ENCODE measurements at places on chromosomes 6 and 20. TPM values are rescaled to one million over a fixed set of nuclear protein-coding genes. Genes with fewer than 3 reads are reported as not detected.

The ALDH8A1 gene
- 0.37 TPM for total RNA-seq

The FERMT1 gene
- 0.28 TPM for total RNA-seq

The PRKN gene
- 0.34 TPM for total RNA-seq

- no peak for DNase-seq
These were observed 1189.3 kb upstream of the CITED2 start for GRCh38 chr6:140563728-140564127.

DNA sequence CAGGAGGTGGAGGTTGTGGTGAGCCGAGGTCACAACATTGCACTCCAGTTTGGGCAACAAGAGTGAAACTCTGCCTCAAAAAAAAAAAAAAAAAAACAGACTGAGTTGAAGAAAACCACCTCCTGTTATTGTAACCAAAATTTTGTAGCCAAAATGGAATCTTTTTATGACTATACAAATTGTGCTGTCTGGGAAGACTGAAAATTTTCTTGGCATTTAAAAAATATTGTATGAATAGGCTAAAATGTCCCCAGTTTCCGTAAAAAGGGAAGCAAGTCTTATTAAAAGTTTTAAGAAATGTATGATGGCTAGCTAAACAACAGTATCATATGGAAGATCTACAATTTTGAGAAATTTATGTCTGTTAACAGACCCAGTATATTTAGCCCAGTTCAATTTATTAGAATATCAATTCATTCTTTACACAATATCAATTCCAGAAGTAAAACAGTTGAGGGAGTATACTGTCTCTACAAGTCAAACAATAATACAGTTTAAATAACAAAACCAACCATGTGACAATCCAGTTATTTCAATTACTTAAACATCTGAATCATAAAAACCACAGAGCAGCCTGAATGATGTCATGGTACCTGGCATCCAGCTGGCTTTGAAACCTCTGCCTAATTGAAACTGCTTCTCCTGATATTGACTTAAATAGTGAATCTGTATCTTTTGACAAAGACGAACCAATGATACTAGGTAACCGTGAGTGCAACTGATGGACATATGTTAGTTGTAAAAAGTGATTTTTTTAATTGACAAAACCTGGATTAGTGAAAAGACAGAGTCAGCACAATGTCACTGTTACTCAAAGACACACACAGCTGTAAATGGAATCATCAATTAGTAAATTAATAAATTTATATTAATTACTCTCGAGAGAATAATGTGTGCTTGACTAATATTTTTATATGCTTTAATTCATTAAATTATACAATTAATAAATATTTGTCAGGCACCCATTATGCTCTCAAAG lies 166.6 kb upstream of the MARCKS start:
- peak; percentile 76 for DNase-seq

- no peak for DNase-seq
These were observed 132.6 kb upstream of the TBX18 start for GRCh38 chr6:84897011-84897410.

DNA sequence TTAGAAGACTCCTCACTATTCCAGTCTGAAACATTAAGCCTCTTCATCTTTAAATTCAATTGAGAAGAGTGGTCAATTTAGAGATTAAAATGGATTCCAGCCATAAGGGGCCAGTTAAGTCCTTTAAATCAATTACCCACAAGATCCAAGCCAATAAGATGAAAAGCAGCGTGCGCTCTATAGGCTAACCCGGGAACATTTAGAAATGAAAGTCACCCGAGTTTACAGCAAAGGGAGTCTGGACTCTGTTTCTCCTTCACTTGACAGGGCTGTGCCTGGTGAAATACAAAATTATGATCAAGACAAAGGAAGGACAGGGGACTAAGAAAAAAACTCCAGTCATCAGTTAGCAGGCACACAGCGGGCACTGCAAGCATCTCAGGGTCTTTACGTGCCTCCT lies 393.7 kb downstream of the QKI start:
- no peak for DNase-seq

- DNase-seq, result no peak
These were observed 3.0 kb downstream of the THBS2 start for GRCh38 chr6:169250660-169251059.

The POU3F2 gene
- not detected for total RNA-seq

- peak; percentile 1 for DNase-seq
These were observed 313.9 kb upstream of the RNF24 start for GRCh38 chr20:4329232-4329631.

The LRRN4 gene
- total RNA-seq, result 0.51 TPM

The PDYN gene
- total RNA-seq, result not detected
